ENCODE measurements at places on chromosomes 2 and 18. TPM values are rescaled to one million over a fixed set of nuclear protein-coding genes. Genes with fewer than 3 reads are reported as not detected.

DNA sequence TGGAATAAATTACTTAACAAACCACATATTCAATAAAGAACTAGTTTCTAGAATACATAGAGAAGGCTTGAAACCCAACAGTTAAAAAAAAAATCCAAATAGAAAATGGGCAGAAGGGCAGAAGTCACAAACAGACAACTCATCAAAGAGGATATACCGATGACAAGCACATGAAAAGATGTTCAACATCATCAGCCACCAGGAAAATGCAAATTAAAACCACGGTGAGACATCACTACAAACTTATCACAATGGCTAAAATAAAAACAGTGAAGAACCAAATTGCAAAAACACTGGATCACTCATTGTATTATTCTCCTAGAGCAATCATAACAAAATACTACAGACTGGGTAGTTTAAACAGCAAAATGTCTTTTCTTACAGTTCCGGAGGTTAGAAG is 14.5 kb downstream of the SESTD1 start:
- no peaks in the 10 kb centered on the region for H3K4me1 ChIP-seq
- no peaks in the 10 kb centered on the region for H3K27me3 ChIP-seq
- no peaks in the 10 kb centered on the region for H3K36me3 ChIP-seq
- DNase-seq: no peak

GRCh38 chr2:128172191-128172590 is 81.2 kb downstream of the UGGT1 start:
- H3K27ac ChIP-seq: no peak overlapping the region
- H3K4me3 ChIP-seq: no peak overlapping the region
- H3K27me3 ChIP-seq: no peaks in the 10 kb centered on the region
- DNase-seq: no peak

DNA sequence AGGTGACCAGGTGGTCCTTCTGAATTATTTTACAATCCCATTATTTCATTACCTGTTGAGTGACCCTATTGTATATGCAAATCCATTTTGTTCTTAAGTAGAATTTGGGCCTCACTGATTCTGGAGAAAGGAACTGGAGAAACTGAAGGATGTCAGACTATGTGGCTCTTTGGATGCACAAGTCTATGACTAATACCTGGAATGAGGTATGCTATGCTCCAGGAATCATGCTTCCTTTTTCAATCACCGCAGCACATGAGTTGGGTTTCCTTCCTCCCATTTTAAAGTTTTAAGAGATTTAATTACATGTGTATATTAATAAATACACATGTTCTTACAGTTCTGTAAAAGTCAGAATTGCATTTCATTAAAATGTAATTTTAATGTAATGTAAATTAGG is 253.9 kb upstream of the VWC2L start:
- H3K27ac ChIP-seq: no peak overlapping the region
- H3K4me1 ChIP-seq: no peaks in the 10 kb centered on the region
- no peaks in the 10 kb centered on the region for H3K27me3 ChIP-seq
- H3K36me3 ChIP-seq: no peaks in the 10 kb centered on the region
- no peak overlapping the region for H3K4me3 ChIP-seq

DNA sequence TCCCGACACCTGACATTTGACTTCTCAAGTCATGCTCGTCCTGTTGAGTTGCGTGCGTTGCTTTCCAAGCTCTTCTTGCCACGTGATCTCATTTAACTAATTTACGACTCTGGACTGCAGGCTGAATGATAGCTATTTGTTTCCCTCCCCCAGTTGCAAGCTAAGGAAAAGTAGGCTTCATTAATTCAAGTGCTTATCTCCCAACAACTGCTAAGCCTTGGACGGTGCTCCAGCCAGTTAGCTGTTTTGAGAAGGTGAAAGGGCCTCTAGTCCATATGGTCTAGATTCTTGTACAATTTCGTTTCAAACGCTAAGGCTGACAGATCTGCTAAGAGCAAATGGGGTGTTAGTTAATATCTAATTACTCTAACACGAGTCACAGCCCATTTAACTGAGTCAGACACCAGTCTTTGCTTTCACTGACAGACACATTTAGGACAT is 21.1 kb downstream of the GPR45 start:
- H3K36me3 ChIP-seq: no peaks in the 10 kb centered on the region
- H3K27me3 ChIP-seq: no peaks in the 10 kb centered on the region
- no peak overlapping the region for H3K27ac ChIP-seq
- no peak for DNase-seq
- no peak overlapping the region for H3K4me3 ChIP-seq

- DNase-seq: no peak
- H3K36me3 ChIP-seq: no peaks in the 10 kb centered on the region
- H3K27me3 ChIP-seq: no peaks in the 10 kb centered on the region
- H3K4me1 ChIP-seq: no peaks in the 10 kb centered on the region
- H3K4me3 ChIP-seq: no peak overlapping the region
Measured at GRCh38 chr2:137846993-137847392, 117.3 kb upstream of the HNMT start.

GRCh38 chr18:28071199-28071598 is 105.7 kb downstream of the CDH2 start:
- H3K4me1 ChIP-seq: no peaks in the 10 kb centered on the region
- DNase-seq: no peak
- no peak overlapping the region for H3K4me3 ChIP-seq

- no peak overlapping the region for H3K4me3 ChIP-seq
- H3K27me3 ChIP-seq: no peaks in the 10 kb centered on the region
- no peaks in the 10 kb centered on the region for H3K36me3 ChIP-seq
- no peaks in the 10 kb centered on the region for H3K4me1 ChIP-seq
Measured at GRCh38 chr2:215363461-215364156, 51.8 kb downstream of the ATIC start.

GRCh38 chr2:150977296-150977695 is 284.4 kb downstream of the RBM43 start:
- DNase-seq: no peak
- H3K4me3 ChIP-seq: no peak overlapping the region
- H3K27me3 ChIP-seq: no peaks in the 10 kb centered on the region

GRCh38 chr18:12686100-12686499 is 16.4 kb downstream of the CEP76 start:
- H3K36me3 ChIP-seq: no peaks in the 10 kb centered on the region
- H3K4me1 ChIP-seq: no peaks in the 10 kb centered on the region
- DNase-seq: no peak
- H3K4me3 ChIP-seq: no peak overlapping the region

DNA sequence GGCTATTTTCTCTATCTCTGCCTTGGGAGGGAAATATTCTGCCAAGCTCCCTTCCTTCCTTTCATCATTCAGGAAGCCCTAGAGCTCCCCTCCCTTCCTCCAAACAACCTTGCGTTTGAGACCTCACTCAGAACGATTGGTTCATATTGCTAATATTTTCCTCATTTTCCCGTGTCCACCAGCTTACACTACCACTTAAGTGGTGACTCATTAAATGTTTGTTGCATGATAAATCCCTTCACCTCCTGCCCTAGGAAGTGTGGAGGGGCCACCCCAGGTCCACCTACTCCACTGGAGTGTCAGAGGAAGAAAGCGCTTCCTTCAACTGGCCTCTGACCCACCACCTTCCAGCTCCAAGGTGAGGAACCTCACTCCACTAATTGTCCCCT is 2.3 kb upstream of the LPIN2 start:
- H3K36me3 ChIP-seq: no peaks in the 10 kb centered on the region
- peak; percentile 42 for DNase-seq
- H3K4me1 ChIP-seq: peaks cover 9% of the 10 kb centered on the region
- no peaks in the 10 kb centered on the region for H3K27me3 ChIP-seq
- H3K4me3 ChIP-seq: no peak overlapping the region

DNA sequence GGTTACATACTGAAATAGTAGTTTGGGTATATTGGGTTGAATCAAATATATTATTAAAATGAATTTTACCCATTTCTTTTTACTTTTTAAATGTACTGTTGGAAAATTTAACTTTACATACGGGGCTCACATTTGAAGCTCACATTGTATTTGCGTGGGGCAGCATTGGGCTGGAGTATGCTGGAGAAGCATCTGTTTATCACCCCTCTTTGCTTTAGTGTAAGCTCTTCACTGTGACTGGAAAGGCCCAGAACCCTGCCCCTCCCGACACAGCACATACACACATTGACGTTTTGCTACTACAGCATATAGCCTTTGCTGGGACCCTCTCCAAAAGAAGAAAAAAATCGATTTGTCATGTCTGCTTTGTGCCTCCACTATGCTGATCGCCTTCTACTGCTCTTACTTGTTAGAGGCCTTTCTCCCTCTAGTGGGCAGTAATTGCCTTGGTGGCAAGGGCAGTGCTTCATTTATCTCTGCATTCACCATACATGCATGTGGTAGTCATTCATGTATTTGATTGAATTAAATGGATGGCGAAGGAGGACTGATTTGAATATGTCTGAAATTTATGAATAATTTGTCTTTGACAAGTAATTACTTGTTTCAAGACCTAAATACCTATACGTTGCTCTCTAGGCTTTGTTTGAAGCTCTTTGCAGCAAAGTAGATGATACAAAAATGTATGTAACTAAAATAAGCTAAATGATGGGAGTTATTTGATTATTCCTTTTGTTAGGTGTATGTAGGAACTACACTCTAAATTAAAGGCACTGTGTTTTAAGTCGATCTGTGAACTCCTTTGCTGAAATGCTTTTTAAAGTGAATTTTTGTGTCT is 37.4 kb downstream of the VAPA start:
- H3K4me3 ChIP-seq: no peak overlapping the region
- no peaks in the 10 kb centered on the region for H3K4me1 ChIP-seq
- no peak overlapping the region for H3K27ac ChIP-seq
- no peaks in the 10 kb centered on the region for H3K36me3 ChIP-seq
- H3K27me3 ChIP-seq: no peaks in the 10 kb centered on the region

DNA sequence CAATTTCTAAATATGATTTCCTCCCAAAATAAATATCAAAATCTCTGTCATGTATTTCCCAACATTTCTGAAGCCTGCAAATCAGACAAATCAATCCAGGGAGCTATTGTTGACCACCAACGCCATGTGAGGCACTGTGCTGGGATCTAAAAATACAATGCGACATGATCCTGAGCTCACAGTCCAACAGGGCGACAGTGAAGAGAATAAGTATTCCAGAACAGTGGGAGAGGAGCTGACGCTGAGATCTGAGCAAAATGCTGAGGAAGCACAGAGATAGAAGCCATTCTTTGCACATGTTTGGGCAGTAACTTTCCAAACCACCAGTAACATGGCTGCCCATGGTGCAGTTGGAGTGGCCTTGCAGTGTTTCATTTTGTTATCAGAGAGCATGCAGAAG is 412.5 kb downstream of the LRATD1 start:
- no peak overlapping the region for H3K4me3 ChIP-seq
- no peak overlapping the region for H3K27ac ChIP-seq
- H3K4me1 ChIP-seq: no peaks in the 10 kb centered on the region
- no peaks in the 10 kb centered on the region for H3K36me3 ChIP-seq
- no peak for DNase-seq
- no peaks in the 10 kb centered on the region for H3K27me3 ChIP-seq

- no peak overlapping the region for H3K27ac ChIP-seq
- no peaks in the 10 kb centered on the region for H3K36me3 ChIP-seq
- DNase-seq: no peak
- no peaks in the 10 kb centered on the region for H3K4me1 ChIP-seq
Measured at GRCh38 chr2:1979138-1979537, 234.8 kb upstream of the PXDN start.

DNA sequence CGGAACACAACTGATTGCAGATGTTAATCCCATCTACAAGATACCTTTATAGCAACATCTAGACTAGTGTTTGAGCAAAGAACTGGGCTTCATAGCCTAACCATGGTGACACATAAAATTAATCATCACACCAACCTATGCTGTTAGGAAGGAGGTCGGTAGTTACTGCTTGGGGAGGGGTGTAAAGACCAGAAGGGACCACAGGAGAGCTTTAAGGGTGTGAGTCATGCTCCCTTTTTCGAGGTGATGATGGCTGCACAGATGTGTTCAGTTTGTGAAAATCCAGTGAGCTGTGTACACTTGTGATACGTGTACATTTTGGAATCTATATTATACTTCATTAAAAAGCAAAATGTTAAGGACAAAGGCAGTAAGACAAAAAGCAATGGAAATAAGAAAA is 4.6 kb upstream of the SEH1L start:
- no peaks in the 10 kb centered on the region for H3K27me3 ChIP-seq
- H3K4me3 ChIP-seq: no peak overlapping the region
- no peaks in the 10 kb centered on the region for H3K4me1 ChIP-seq
- no peak for DNase-seq
- no peak overlapping the region for H3K27ac ChIP-seq

DNA sequence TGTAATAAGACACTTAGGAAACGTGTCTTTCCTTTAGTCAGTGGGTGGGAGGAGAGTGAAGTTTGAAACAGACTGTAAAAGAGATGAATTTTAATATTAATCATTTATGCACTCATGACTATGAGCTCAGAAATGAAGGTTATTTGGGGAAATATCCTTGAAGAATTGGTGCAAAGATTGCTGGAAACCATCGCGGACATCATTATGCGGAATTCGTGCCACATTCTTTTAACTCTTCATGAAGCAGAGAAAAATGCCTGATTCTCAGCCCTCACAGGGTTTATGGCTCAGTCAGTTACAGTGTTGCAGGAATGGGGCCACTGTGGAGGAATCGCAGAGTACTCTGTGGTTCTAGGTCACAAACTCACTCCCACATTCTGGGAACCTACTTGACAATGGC is 109.7 kb downstream of the RGPD3 start:
- H3K4me3 ChIP-seq: no peak overlapping the region
- no peaks in the 10 kb centered on the region for H3K4me1 ChIP-seq
- H3K36me3 ChIP-seq: no peaks in the 10 kb centered on the region
- no peak overlapping the region for H3K27ac ChIP-seq

DNA sequence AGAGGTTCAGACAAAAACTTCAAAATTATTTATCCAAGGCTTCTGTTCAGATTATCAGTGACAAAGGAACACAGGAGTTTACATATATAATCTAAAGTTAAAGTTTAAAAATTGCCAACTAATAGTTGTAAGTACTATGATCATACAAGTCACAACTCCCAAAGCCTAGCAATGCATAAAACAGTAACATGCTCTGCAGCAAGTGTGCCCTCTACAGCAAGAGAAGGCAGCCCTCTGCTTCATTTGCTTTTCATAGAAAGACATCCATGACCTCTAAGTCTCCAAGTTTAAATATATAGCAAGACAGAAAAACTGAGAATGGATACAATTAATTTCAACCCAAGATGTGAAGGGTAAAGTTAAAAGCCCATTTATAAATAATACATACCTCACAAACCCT is 13.3 kb downstream of the RAB1A start:
- no peaks in the 10 kb centered on the region for H3K27me3 ChIP-seq
- no peaks in the 10 kb centered on the region for H3K36me3 ChIP-seq
- H3K4me3 ChIP-seq: no peak overlapping the region
- H3K4me1 ChIP-seq: peaks cover 13% of the 10 kb centered on the region
- no peak for DNase-seq
- H3K27ac ChIP-seq: no peak overlapping the region

GRCh38 chr18:36848609-36849008 is 19.7 kb downstream of the KIAA1328 start:
- H3K4me1 ChIP-seq: no peaks in the 10 kb centered on the region
- no peak overlapping the region for H3K27ac ChIP-seq
- no peaks in the 10 kb centered on the region for H3K36me3 ChIP-seq
- no peaks in the 10 kb centered on the region for H3K27me3 ChIP-seq
- H3K4me3 ChIP-seq: no peak overlapping the region

- peaks cover 4% of the 10 kb centered on the region for H3K4me1 ChIP-seq
- no peaks in the 10 kb centered on the region for H3K36me3 ChIP-seq
- peak overlapping the region; percentile 77 for H3K27ac ChIP-seq
- H3K4me3 ChIP-seq: peak overlapping the region; percentile 34
- DNase-seq: peak; percentile 51
Measured at GRCh38 chr2:38528008-38528442, 74.7 kb downstream of the HNRNPLL start.

The AAK1 gene
- 34.3 TPM for total RNA-seq

The DSEL gene
- 6.9 TPM for total RNA-seq

The WIPF1 gene
- 9.7 TPM for total RNA-seq

The CD226 gene
- total RNA-seq: 0.83 TPM

The FAM98A gene
- total RNA-seq: 47.7 TPM

The OSGEPL1 gene
- total RNA-seq: 8.5 TPM

The MTIF2 gene
- total RNA-seq: 13.8 TPM

The CCDC141 gene
- total RNA-seq: 0.77 TPM

The PMAIP1 gene
- total RNA-seq: 0.30 TPM

Data from ovary (tissue), 10 donors.